ENCODE measurements at places on chromosomes 13 and 19.
A peak's percentile ranks its signal among the peaks of the same experiment; 100 is the strongest.

- peak; percentile 80 for DNase-seq
Measured at GRCh38 chr19:48351341-48351752, 12.4 kb downstream of the TMEM143 start.

- no peak for DNase-seq
Measured at GRCh38 chr13:21759463-21759862, 88.6 kb downstream of the FGF9 start.

GRCh38 chr19:17292301-17293074 lies 10.7 kb downstream of the ABHD8 start:
- peak; percentile 96 for DNase-seq

DNA sequence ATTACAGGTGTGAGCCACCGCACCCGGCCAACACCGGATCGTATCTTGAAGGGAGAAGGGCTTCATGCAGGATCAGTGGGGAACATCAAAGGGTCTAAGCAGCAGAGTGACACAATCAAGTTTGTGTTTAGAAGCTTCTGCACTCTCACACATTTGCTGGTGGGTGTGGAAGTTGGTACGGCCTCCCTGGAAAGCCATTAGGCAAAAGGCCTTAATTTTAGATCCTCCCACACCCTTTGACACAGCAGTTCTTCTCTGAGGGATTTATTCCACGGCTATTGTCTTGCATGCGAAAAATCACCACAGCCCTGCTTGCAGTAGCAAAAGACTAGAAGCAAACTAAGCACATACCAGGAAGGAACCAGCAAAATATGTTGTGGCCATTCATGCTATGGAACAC lies 18.3 kb upstream of the SLC1A5 start:
- DNase-seq = no peak

DNA sequence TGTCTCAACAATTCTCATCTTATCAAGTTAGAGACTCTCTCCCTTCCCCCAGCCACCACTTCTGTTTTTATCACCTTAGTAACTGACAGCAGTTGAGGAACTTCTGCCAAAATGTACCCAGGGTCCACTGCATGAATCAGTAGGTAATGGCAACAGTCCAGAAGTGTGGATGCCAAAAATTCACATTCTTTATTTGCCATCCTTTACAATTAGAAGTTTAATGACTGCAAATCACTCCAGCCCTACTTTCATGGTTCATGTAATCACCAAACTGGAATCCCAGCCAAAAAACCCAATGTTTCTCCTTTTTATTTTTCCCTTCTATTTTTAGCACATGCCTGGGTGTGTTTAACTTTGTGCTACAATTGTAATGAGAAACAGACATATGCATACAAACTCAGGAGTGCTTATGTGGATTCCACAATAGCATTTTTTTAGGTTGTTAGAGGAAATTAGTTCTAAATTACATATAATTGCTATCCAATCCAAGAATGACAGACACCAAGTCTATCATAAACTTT lies 243.5 kb downstream of the RGCC start:
- no peak for DNase-seq

- DNase-seq = no peak
Measured at GRCh38 chr13:77980592-77980991, 62.0 kb upstream of the EDNRB start.

- peak; percentile 92 for DNase-seq
Measured at GRCh38 chr19:3516675-3517207, 10.6 kb downstream of the FZR1 start.

- no peak for DNase-seq
Measured at GRCh38 chr19:21612403-21612872, 107.0 kb downstream of the ZNF429 start.

DNA sequence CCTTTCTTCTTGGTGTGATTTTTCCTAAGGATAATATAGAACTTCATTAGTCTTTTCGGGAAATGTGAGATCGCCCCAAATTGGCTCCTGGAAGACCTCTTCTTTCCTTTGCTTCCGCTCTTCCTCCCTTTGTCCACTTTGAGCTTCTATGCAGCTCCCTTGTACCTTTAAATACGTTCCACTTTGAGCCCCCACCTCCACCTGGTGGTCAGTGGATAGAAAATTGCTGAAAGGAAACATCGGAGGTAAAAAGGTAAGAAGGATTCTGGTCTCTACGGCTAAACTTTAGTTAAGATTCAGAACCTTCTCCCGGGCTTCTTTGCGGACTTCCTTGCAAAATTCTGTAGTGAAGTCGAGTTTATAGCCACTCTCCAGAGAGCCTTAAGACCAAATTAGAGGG lies 55.0 kb upstream of the TM9SF2 start:
- DNase-seq = no peak

DNA sequence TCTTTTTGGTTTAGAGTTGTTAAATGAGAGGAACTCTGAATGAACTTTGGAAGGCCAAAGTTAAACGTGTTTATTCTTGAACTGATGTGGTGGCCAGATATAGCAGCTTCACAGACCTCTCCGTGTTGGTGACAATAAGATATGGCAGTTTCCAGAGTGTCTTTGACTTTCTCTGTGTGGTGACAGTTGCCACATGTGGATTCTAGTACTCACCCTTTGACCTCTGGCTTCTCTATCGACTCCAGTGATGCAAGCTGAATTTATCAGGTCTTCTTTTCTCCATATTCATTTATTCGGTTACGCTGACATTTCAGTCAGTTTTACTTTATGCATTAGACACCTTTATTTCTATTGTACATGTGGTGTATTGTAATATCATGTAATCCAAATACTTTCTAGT lies 1469.5 kb downstream of the SLITRK1 start:
- DNase-seq = no peak

- peak; percentile 54 for DNase-seq
Measured at GRCh38 chr19:511101-511851, 4.0 kb downstream of the TPGS1 start.

DNA sequence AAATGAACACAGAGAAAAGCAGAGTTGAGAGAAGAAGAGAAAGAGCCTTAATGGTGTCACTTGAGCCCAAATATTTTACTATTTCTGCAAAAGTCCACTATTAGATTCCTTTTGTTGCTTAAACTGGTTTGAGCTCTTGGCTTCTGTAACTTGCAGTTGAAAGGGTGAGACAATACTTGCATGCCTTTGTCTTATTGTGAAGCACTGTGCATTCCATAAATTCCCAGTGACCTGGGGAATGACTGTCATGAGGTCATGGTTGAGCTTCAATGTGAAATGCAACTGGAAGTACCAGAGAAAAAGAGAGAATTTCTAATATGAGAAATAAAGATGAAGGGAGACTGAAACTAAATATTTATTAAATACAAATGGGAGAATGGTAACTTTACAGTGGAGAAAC lies 310.9 kb downstream of the TDRD3 start:
- no peak for DNase-seq

DNA sequence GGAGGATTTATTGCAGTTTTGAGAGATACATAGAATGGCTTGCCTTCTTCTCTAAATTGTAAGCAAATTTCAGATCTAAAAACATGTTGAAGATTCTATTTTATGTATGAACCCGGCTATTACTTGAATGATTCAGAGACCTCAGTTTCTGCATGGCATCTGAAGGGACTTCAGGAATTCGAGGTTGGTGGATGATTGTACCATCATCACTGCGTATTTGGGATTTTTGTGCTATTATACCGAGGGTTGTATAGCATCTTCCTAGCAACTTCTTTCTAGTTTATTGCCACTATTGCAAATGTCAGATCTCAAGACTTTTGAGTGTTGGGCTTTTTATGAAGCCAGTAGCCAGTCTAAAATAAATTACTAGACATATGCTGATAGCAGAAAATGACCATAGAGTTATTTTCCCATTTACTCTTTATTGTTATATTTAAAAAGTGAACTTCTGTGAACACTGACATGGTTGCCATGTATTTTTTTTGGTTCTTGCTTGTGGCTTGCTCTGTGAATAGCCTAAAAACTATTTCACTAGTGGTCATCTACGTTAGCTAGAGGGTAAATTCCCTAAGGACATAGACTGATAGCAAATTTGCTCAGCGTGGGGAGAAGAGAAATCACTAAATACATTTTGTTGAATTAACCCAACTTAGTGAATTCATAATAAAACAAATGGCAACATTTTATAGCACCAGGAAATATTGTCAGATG lies 70.6 kb upstream of the KLF12 start:
- no peak for DNase-seq

- no peak for DNase-seq
Measured at GRCh38 chr19:53545271-53546065, 7.5 kb downstream of the ZNF331 start.

DNA sequence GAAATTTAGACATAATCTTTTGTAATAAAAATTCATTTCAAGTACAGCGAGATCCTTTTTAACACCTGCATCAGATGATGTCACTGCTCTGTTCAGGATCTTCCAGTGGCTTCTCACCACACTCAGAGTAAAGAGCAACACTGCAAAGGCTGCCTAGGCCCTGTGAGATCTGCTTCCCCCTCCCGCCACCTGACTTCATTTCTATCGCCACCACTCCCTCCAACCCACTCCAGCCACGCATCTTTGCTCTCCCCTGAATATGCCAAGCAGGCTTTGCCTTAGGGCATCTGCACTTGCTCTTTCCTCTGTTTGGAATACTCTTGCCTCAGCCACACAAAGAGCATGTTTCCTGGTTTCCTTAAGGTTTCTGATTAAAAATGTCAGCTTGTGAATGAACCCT lies 58.3 kb downstream of the MBNL2 start:
- DNase-seq = no peak

DNA sequence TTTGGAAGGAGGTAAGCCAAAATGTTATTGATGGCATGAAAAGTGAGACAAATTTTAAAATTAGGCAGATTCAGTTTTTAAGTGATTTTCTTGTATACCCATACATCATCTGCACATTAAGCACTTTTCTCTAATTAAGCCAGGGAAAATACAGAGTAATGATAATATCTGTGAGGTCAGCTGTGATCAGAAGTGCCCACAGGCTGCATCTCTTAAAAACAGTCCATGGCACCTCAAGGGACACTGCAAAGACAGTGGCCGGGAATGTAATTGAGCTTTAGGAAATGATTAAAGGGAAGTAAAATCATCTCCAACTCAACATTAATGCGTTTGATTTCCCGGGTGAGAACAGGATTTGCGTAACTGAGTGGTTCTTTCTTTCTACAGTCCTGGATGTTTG lies 2.0 kb downstream of the COL4A1 start:
- DNase-seq = no peak

DNA sequence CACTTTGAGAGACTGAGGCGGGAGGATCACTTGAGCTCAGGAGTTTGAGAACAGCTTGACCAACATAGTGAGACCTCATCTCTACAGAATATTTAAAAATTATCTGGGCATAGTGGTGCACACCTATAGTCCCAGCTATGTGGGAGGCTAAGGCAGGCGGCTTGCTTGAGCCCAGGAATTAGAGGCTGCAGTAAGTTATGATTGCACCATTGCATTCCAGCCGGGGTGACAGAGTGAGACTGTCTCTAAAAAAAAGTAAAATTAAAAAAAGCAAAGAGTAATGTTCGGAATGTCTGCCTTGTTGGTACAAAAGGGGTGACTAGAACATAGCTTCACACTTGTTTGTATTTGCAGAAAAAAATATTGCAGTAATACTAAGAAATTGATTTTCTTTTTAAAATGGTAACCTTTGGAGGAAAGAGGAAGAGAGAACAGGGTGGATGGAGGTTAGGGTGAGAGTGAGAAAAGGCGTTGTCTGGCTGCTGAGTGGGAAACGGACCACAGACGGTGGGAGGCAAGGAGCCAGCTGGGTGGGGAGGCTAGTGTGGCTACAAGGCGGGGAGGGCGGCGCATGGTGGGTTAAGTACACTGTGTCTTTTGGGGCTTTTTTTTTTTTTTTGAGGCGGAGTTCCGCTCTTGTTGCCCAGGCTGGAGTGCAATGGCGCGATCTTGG lies 10.2 kb downstream of the PPP1R14A start:
- DNase-seq = no peak

- no peak for DNase-seq
Measured at GRCh38 chr13:47066226-47066625, 169.4 kb upstream of the HTR2A start.

DNA sequence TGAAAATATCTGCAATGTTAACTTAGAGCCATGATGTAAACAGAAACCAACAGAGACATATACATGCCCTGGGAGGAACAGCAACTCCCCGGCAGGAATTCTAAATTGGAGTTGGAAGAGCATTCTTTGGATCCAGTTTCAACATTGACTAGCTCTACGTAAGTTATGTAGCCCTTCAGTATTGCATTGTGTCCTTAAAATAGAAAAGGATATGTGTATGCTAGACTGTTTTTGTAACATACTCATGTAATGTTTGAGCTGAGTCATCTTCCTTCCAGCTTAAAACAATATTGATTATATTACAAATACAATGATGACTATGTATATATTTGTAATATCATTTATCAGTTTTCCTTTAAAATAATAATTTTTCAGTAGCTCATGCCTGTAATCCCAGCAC lies 1422.2 kb upstream of the PCDH20 start:
- DNase-seq = no peak

DNA sequence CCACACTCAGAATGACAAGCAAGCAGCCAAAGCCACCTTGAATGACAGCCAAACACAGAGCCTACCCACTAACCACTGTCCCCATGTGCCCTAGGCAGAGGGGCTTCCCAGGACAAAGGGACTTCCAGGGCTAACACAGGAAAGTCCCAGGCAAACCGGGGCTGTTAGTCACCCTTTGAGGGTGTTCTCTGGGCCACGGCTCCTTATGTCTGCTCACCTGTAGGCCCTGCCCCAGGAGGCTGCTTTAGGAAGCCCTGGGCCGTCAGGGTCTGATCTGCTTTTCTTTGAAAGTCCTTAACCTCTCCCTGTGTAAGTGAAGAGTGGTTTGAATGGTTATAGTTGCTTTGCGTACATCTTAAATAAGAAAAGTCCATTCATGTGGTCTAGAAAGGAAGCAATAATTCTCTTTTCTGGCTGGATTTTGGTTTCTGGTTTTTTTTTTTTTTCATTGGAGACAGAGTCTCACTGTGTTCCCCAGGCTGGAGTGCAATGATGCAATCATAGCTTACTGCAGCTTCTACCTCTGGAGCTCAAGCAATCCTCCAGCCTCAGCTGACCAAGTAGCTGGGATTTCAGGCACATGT lies 161.4 kb downstream of the EFNB2 start:
- no peak for DNase-seq

DNA sequence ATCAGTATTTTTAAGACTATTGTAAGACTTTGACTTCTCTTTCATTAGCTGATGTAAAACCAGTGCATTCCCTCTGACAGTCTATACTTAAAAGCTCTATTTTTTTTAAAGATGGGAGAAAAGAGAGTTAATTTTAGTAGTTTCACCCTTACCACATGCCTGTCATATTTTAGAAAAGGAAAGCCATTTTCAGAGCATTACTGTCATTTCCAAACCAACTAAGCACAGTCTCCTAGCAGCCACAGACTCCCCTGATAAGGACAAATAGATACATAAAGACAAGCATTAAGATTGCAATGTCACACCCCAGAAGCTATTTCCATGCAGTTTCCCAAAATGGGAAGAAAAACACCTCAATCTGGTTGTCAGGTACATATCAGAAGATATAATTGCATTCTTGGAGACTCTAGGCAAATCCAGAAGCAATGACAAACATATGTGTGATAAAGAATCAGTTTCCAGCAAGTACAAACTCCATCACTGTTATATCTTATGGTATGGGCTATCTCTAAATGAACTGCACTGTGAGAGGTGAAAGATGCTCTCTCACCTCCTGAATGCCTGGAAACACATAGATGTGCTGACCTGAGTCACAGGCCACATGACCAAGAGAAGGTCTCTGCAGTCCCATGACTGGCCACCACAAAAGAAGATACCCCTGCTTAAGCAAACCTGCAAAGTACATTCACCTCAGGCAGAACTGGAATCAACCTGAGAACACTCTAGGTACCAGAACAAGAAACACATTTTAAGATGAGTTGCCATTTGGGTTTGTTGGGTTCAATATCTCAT lies 303.3 kb downstream of the POU4F1 start:
- DNase-seq = no peak

- DNase-seq = no peak
Measured at GRCh38 chr13:24911133-24911908, 147.4 kb downstream of the RNF17 start.

- no peak for DNase-seq
Measured at GRCh38 chr13:113399755-113400149, 35.8 kb upstream of the GRTP1 start.
